ENCODE measurements at places on chromosomes 5 and 9. TPM values are rescaled to one million over a fixed set of nuclear protein-coding genes. Genes with fewer than 3 reads are reported as not detected.
A peak's percentile ranks its signal among the peaks of the same experiment; 100 is the strongest.

- DNase-seq: no peak
Observed at GRCh38 chr5:143013176-143013891, 243.2 kb downstream of the ARHGAP26 start.

DNA sequence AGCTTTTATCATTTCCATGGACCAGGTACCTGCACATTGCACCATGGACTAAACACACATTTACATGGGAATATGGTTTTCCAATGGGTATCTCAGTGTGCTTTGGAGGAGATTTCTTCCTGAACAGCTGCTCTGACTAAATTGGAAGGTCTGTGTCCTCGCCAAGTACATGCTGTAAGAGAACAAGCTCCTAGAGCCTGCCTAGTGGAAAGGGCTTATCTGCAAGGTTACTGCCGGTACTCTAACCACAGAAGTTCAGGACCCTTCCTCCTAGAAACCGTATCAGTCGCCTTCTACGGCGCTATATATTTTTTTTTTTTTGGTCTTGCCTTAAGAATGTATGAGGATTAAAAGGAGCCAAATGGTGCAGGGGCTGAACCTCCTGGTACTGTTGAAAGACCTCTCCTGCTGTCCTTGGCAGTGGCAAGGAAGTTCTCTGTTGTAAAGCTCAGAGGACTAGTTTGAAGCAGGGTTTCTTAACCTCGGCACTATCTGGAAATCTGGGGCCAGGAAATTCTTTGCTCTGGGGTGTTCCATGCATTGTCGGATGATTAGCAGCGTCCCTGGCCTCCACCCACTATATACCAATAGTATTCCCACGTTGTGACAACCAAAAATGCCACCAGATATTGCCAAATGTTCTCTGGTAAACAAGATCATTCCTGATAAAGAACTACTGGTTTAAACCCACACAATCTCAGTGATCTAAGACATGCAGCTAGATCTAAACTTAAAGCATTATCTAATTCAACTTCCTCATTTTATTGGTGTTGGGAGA is 107.4 kb downstream of the FBXO38 start:
- DNase-seq: no peak

DNA sequence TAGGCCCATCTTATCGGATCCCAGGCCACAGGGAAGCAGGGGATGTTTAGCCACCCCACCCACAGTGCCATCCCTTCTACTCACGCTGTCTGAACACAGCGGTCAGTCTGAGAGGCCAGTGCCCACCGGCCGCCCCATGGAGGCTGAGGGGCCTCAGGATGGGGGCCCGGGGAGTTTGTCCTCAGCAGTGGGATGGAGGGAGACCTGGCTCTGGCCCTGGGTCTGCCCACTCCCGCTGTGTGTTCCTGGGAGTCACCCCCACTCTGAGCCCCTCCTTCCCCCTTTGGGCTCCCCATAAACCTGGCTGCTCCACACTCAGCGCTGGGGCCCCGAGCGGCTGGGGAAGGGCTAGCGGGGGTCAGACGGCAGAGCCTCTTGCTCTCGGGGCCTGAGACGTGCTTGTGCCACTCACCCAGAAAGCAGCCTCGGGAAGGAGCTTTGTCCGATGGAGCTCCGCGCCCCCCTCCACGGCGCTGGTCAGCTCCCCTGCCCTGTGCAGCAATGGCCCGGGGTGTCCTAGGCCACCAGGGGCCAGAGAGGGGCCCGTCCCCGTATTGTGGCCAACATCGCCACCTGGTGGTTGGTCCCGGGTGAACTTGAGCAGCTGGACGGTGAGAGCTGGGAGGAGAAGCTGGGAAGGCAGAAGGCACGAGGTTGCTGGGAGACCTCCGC is 10.9 kb upstream of the LAMC3 start:
- DNase-seq: peak; percentile 72

GRCh38 chr9:115202181-115202580 is 84.2 kb upstream of the TNC start:
- DNase-seq: no peak

GRCh38 chr9:116641292-116642059 is 45.6 kb upstream of the TRIM32 start:
- no peak for DNase-seq

- no peak for DNase-seq
Observed at GRCh38 chr5:154518438-154518867, 40.4 kb upstream of the HAND1 start.

DNA sequence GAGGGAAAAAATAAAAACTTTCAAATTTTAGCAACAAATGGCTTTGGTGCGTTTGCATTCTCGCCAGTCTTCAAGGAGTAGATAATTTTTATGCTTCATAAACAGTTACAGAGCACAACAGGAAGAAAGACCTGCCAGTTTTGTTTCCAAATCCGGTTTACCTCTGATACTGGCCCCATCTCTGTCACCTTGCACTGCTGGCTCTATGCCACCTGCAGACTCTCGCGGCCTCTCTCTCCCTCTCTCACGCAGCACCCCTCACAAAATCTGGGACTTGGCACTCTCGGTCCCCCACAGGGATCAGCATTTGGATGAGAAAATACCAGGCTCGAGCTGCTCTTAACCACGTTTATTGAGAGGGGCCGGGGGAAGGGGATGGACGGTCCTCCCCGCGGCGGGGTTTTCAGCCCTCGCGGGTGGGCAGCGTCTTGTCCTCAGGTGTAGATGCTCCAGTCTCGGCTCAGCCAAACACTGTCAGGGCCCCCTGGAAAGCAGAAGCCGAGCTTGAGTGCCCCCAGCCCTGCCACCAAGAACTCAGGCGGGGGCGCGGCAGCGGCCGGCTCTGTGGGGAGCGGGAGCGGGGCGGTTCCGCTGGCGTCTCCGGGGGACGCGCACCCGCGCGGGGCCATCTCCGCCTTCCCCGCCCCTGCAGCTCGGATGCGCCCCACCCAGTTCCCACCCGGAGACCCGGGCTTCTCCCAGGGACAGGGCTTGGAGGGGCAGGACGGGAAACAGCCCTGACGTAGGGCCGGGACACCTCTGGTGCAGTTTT is 1.3 kb downstream of the SCGB3A1 start:
- DNase-seq: no peak

DNA sequence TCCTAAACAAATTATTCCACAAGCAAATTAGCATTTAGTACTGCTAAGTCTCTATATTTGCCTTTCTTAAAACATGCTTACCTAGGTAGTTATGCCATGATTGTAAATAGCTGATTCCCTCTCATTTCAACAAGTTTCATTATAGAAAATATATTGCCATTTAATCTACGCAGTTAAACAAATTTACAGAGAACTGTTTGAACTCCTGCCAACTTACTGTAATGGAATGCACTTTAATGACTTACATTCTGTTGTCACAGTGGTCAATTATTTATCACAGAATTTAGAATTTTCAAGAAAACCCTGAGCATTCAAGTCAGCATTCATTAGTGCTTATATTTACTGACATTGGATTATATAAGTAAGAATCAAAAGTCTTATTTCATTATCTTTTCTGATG is 19.6 kb downstream of the SLC38A9 start:
- DNase-seq: no peak

GRCh38 chr9:6960777-6961176 is 203.0 kb downstream of the KDM4C start:
- DNase-seq: no peak

DNA sequence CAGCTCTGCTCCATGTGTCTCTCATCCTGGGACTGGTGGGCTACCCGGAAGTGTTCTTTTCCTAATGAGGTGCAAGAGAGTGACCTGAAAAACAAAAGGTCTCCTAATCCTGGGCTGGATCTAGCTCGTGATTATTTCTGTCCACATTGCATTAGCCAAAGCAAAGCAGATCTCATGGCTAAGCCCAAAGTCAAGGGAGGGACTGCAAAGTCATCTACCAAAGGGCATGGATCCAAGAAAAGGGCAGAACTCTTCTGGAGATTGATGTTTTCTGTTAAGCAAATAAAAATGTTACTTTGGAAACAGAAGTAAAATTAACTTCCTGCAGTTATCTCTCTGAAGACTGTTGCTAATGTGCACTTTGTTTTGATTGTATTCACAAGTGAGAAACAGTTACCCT is 225.2 kb downstream of the CFAP90 start:
- DNase-seq: no peak

GRCh38 chr9:94794476-94795167 is 68.1 kb downstream of the AOPEP start:
- no peak for DNase-seq

GRCh38 chr9:13728917-13729811 is 449.7 kb upstream of the MPDZ start:
- no peak for DNase-seq

DNA sequence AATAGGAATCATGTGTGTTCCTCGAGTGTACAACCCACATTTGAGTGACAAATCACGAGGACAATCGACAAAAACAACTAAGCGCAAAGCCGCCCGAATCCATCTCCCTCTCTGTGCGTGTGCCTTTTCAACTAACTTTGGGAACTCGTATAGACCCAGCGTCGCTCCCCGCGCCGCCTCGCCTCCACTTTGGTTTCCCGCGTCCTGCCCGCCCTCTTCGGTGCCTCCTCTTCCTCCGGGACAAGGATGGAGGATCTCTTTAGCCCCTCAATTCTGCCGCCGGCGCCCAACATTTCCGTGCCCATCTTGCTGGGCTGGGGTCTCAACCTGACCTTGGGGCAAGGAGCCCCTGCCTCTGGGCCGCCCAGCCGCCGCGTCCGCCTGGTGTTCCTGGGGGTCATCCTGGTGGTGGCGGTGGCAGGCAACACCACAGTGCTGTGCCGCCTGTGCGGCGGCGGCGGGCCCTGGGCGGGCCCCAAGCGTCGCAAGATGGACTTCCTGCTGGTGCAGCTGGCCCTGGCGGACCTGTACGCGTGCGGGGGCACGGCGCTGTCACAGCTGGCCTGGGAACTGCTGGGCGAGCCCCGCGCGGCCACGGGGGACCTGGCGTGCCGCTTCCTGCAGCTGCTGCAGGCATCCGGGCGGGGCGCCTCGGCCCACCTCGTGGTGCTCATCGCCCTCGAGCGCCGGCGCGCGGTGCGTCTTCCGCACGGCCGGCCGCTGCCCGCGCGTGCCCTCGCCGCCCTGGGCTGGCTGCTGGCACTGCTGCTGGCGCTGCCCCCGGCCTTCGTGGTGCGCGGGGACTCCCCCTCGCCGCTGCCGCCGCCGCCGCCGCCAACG is at the start of gene GPR150:
TSS of gene GPR150 (plus strand) at position 58 of the 840 bp plus-strand sequence. CDS start at position 247, 189 bp downstream.
- DNase-seq: peak; percentile 63

DNA sequence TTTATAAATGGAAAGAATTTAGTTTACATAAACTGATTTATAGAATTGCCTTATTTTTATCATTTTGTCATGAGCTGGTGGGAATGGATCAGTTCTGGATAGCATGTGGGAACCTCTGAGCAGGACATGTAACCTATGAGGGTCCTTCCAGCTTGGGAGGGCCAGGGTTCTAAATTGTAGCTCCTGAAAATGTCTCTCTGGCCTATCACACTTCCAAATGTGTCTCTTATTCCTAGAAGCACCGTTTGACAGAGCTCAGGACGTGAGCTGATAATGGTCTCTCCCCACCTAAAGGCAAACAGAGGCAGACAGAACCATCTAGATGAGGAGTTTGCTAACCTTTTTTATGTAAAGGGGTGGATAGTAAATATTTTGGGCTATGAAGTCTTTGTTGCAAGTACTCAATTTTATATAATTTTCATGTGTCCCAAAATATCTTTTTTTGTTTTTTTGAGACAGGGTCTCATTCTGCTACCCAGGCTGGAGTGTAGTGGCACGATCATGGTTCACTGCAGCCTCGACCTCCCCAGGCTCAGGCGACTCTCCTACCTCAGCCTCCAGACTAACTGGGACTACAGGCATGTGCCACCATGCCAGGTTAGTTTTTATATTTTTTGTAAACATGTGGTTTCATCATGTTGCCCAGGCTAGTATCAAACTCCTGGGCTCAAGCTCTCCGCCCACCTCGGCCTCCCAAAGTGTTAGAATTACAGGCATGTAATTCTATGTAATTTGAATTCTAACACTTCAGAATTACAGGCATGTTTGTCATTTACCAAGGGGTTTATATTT is 4.0 kb downstream of the TRAF1 start:
- no peak for DNase-seq

- no peak for DNase-seq
Observed at GRCh38 chr5:62689599-62690368, 111.2 kb downstream of the LRRC70 start.

GRCh38 chr5:68515514-68515913 is 300.0 kb downstream of the PIK3R1 start:
- no peak for DNase-seq

DNA sequence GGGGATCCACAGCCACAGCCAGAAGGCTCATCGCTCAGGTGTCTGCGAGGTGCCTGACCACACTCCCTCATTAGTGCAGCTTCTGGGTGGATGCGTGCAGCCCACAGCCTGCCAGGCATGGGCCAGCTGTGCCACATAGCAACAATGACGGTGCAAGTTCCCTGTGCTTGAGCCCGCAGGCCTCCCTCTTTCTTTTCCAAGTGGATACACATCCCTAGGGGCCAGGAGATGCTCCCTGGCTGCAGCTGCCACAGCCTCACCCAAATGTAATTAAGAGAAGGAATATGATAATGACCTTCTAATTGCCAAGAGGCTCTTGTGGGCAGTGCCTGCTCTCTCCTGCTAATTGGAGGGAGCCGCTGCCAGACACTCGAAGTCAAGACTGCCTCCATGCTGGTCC is 116.0 kb upstream of the PPP1R26 start:
- DNase-seq: no peak

DNA sequence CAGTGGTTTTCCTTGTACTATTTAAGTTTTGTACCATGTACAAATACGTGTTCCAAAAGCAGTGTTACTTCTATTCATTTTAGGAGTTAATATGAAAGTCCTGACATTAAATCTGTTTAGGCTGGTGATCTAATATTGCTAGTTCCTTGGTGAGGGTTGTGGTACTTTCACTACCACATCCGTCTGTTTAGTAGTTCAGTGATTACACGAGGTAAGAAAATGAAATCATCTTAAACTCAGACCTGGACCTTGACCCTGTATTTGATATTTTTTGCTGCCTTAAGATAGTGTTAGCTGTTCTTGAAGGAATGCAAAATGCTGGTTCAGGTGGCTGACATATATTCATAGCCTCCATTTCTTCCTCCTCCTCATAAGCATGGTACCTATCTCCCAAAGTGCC is 50.3 kb downstream of the MTAP start:
- DNase-seq: no peak

DNA sequence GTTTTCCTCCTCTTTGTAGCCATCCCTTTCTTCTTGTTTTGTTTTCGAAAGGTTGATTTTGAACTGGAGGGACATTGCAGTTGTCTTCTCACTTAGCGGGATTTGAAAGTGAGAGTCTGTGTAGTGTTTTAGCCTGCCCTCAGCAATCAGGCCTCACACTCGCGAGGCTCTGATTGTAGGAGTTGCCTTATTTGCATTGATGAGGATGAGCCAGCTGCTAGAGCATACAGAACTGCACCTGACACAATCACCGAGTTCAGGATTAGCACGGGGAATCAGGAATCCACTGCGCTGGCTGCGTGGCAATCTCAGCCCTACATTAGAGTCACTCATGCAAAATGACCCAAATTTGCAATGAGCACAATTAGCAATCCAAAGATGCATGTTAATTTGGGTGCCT is 122.5 kb upstream of the TMEM161B start:
- no peak for DNase-seq

GRCh38 chr5:67211926-67212325 is 15.3 kb upstream of the CD180 start:
- no peak for DNase-seq

GRCh38 chr9:137759117-137759516 is 118.5 kb upstream of the CACNA1B start:
- DNase-seq: no peak

- no peak for DNase-seq
Observed at GRCh38 chr5:113271745-113272454, 162.9 kb downstream of the TSSK1B start.

PTGDS gene
- not detected for total RNA-seq

GPR151 gene
- total RNA-seq: not detected

CD274 gene
- 6.2 TPM for total RNA-seq

ZNF474 gene
- 0.44 TPM for total RNA-seq

RFESD gene
- total RNA-seq: 1.7 TPM

SPOCK1 gene
- total RNA-seq: 0.95 TPM

STXBP1 gene
- 72.6 TPM for total RNA-seq

APBA1 gene
- 4.5 TPM for total RNA-seq

MACIR gene
- total RNA-seq: 11.5 TPM

Measured in SJSA1 (cell line).